RPMI8226 (cell line): ENCODE measurements at places on chromosomes 11 and 22.
A peak's percentile ranks its signal among the peaks of the same experiment; 100 is the strongest.

DNA sequence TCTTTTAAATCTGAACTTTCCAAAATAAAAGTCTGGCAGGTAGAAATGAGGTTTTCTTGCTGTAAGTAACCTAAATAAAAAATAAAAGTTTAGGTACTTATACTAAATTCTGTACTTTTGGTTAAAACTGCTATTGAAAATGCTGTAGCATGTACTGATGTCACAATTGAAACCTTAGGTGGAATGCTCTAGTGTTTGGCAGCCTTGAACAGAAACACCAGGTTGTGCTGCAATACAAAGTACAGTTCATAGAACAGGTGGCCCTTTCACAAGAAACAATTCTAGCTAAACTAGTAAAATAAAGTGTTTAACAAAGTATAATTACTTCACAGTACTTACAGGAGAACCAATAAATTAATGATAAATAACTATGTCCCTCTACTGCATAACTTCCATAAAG is 25.1 kb downstream of the NPAT start:
- no peak for DNase-seq

DNA sequence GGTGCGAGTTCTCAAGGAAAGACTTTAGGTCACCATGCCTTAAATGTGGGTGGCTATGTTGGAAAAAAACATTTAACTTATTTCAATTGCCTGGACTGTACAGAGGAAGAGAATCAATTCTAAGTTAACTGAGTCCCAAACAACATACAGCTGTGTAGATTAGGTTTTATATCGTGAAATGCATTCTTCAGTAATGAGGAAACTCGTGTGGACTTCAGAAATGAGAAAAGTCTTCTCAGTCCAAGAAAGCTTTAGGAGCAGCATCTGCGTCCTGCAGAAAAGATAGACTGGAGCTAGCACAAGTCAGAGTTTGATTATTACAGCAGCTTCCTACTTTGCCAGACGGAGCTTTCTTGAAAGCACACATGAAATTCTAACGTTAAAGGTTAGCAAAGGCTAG is 673.0 kb downstream of the OPCML start:
- no peak for DNase-seq

DNA sequence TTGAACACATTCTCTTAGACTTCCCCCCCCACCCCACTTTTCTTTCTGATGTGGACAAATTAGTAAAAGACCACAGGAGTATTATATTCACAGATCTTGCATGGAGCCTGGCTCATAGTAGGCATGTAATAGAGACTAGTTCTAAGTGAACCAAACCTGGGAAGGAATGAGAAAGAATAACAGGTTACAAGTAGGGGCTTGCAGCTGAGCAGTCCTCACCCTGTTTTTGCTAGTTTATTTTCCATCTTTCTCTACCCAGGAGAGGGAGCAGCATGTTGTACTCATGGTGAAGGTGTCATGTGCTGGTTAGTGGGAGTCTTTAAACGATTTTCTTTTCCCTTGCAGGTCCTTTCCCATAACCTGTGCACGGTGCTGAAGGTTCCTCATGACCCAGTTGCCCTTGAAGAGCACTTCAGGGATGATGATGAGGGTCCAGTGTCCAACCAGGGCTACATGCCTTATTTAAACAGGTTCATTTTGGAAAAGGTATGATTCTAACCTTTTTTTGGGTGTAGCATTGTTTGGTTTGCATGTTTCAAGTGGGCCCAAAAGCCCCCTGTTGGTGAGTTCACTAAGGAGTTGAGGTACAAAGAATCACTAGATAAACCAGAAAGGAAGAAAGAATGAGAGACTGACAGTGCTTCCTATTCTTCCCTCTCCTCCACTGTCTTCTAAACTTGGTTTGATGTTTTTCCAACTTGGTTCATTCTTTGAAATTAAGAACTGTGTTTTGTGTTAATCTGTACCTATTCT is 30.1 kb downstream of the SWAP70 start:
- DNase-seq, result no peak

GRCh38 chr22:35435201-35435740 is 35.3 kb downstream of the MCM5 start:
- DNase-seq, result no peak

DNA sequence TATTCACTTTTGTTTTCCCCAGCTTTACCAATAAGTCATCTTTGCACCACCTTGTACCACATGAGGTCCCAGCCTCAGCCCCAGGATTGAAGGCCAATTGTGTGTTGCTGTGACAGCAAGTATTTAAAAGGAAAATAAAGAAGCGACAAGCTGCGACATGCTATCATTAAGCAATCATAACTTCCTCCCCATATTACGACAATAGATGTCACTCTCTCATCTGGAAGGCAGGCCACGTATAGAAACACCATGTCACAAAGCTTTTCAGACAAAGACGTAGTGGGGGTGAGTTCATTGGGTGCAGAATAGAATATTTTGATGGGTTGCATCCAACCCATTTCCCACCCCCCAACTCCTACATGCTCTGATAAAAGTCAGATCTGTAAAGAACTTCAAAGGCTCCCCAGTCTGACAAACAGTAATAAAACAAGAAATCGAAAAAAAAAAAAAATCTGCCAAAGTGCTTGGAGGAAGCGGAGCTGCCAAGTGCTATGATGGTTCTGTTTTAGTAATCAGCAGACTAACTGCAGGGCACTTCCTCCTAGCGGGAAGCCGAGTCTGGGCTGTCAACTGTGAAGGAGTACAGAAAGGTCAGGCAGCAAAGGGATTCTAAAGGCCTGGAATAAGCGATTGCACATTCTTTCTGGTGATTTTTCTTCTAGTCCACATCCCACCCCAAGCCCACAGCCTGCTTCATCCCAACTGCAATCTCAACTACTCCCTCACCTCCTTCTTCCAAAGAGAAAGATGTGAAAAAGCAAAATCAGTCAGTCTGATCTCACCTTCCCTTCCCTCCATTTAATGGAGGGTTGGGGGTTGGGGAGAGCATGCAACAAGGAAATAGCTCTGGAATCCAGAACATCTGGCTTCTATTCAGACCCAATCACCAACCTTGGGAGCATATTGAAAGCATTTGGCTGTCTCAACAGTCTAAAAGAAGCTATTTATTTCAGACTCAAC is 131.4 kb upstream of the UBASH3B start:
- DNase-seq, result no peak

- no peak for DNase-seq
These were observed 62.9 kb upstream of the CARD18 start for GRCh38 chr11:105202422-105202821.

DNA sequence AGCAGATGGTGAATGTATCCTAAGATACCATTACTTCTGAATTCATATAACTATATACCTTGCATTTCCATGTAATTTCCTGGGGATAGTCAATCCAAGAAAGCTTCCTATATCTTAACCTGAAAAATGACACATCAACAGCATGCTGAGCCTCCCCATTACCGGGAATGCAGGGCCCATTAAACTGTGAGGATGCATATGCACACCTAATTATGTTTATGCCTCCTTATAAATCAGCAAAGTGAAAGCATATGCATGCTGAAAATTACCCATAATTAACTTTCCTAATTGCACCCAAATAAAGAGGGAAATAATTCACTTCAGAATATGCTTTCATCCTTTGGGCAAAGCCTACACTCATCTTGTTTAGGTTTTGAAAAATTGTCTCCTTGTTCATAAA is 663.0 kb downstream of the KCNA4 start:
- no peak for DNase-seq

DNA sequence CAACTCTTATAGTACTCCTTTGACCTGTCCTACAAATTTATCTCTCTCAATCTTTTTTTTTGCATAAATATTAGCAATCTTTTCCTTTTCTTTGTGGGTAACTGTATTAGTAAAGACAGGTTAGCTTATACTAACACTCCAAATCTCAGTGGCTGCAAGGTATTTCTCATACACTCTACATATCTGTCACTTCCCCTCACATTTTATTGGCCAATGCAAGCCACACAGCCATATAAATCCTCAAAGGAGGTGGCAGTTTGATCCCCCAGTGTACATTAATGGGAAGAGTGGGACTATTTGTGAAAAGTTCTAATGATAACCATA is 42.6 kb upstream of the EED start:
- no peak for DNase-seq

DNA sequence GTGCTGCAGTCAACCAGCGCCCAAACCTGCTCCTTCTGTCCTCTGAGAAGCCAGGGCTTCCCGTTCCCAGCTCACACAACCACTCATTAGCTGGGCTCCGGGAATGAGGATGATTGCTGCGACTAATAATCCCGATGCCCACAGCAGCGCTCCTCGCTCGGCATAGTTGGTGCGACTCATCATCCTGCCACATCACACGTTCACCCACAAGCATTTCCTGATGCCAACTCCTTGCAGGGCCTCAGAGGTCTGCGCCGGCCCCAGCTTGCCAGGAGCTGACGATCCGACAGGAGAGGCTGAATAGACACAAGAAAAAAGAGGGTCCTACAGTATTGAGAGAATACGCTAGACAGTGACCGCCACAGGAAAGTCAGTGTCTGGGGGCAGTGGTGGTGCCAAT is 10.6 kb upstream of the CSNK1E start:
- DNase-seq, result no peak

DNA sequence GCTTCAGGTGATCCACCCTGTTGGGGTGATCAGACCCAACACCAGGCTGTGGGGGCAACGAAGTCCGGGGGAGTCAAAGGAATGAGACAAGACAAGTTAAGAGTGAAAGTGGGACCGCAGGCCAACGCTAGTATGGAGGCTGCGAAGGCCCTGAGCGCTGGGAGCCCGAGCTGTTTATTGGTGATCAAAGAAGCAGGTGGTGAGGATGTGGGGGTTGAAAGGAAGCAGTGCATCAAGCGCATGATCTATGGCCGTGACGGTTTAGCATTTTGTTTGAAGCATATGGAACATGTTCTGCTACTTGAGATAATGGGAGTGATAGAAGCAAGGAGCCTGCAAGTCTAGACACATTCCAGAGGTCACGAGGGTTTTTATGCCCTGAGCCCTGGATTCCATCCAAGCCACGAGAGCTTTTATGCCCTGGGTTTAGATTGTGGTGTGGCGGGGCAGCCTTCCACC is 49.5 kb downstream of the MCHR1 start:
- DNase-seq, result no peak

- DNase-seq, result peak; percentile 29
These were observed 55.1 kb downstream of the DLG2 start for GRCh38 chr11:85572056-85572455.
